DMS 273 treated with DMSO at 0.1 percent for 48 hours (cell line): ENCODE measurements at places on chromosomes 4 and X.

DNA sequence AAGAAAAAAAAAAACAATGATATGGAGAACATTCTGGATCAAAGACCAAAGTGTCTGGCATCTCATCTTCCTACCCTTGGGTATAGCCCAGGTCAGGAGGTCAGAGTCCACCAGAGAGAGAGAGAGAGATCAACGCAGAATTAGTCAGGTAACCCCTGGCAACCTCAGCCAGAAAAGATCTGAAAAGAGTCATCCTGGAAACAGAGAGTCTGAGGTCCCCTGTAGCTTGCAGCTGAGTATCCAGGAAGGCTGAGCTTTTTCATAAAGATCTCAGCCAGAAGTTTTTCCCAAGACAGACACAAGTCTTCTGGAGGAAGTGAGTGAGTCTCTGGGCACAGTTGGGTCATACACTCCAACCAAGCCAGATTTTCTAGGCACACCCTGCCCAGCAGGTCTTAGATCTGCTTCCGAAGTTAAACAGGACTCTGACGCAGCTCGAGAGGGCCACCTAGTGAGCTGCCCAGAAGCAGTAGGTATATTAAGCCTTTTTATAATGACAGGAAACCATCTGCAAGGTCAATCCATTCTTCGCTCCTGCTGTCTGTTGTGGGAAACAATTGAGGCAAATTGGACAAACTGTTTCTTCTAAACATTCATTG lies 35.7 kb downstream of the ACE2 start:
- DNase-seq: peak; percentile 55

DNA sequence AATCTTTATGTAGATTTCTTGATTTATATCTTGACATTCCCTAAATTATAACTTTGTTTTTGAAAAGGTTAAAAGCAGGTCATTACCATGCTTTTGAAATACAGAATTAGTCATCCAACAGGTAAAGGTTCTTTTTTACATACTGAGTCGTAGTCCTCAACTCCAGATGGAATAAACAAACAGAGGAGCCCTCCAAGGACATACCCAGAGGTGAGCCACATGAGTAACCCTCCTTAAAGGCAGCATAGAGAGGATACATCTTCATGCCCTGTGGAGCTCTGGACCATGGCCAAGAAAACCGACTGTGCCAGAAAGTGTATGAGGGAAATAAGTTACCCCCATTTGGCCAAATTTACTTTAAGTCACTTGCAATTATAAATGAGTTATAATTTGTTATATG lies 95.3 kb upstream of the MCF2 start:
- DNase-seq: no peak

- peak; percentile 17 for DNase-seq
Measured at GRCh38 chr4:84050015-84050414, 449.1 kb downstream of the NKX6-1 start.

GRCh38 chrX:150897421-150898320 lies 797 bp downstream of the CD99L2 start:
- no peak for DNase-seq

DNA sequence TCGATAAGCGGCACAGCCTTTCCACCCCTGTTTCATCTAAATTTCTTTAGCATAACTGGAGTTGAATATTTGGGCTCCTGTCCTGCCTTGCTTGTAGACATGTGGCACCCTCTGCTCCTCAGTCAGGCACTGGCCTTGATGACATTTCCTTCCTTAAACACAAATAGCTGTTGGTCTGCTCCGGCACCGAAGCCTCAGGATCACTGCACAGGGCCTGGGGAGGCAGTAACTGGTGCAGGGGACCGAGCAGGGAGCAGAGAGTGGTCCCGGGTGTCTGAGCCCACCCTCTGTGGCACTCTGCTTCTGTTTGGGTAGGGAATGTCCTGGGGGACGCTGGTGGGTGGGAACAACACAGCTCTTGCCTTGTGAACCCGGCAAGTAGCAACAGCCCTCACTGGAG lies 13.6 kb downstream of the RGS12 start:
- DNase-seq: no peak

- no peak for DNase-seq
Measured at GRCh38 chr4:153781717-153782416, 7.0 kb downstream of the SFRP2 start.

- DNase-seq: no peak
Measured at GRCh38 chr4:119313237-119313636, 8.7 kb downstream of the FABP2 start.

GRCh38 chrX:125288343-125288742 lies 31.3 kb upstream of the TEX13C start:
- DNase-seq: no peak

DNA sequence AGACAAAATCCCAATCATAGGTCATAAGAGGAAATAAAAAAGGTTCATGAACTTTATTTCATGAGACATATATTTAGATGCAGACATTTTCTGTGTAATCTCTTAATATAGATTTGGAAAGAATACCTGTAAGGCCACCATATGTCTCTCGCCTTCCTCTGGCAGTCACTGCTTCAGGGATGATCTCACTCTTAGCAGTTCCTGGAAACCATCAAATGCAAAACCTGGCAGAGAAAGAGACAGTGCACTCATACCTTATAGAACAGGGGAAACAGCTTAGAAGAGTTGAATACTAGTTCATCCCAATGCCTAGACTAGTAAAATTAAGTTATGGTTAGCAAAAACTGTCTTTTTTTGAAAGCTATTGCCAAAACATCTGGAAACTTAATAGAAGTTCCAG lies 243.3 kb downstream of the GASK1B start:
- DNase-seq: no peak

DNA sequence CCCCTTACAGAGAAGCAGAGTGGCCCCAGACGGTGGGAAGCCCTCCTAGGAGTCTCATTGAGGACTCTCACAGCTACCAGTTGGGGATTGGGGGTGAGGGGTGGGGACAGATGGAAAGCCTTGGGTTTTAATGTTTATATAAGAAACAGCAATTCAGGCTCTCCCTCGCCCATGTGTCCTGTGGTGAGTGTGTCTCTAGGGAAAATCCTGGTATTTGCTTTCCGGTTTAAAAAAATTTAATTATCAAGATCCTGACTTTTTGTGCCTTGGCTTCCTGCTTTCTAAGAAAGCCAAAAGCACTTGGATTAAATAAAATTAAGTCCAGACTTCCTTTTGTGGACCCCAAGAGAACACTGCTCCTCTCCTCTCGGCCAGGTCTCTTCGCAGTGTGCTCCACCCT lies 93.8 kb downstream of the SOWAHB start:
- DNase-seq: no peak

DNA sequence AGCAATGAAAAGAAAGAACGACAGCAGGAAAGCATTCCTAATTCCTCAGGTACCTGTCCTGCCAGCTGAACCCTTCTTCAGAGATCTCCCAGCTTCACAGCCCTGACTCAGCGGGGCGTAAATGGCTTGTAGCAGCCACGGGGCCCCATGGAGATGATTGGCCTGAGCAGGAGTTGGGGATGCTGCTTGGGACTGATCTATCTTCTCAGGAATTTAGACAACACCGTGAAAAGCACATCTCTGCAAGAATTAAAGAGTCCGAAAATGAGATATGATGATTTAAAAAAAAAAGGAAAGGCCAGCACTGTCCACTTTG lies 22.5 kb upstream of the SLC25A4 start:
- DNase-seq: no peak

- DNase-seq: no peak
Measured at GRCh38 chrX:21658746-21659145, 616 bp upstream of the KLHL34 start.

GRCh38 chr4:83335701-83336100 lies 1.1 kb upstream of the HPSE start:
- no peak for DNase-seq

DNA sequence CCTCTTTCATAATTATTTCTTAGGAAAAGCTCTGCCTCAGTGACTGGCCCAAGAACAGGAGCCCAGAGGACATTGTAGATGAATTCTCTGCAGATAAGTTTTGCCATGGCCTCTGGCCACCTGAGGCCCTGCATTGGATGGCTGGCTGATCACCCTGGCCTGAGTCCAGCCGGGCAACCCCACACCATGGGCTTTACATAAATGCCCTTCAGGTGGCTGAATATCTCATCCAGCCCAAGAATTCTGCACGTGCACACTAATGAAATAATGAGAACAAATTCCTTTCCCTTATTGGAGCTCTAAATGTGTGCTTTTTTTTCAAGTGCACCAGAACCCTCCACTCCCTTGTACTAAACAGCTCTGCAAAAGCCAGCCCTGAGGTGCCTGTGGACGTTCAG lies 65.7 kb downstream of the IRF2 start:
- DNase-seq: no peak

GRCh38 chrX:113157496-113157895 lies 316.9 kb upstream of the AMOT start:
- no peak for DNase-seq

- no peak for DNase-seq
Measured at GRCh38 chr4:168908851-168909273, 101.2 kb downstream of the CBR4 start.

- DNase-seq: no peak
Measured at GRCh38 chrX:134712272-134712671, 54.0 kb upstream of the PLAC1 start.

- DNase-seq: no peak
Measured at GRCh38 chrX:2691543-2692220, 587 bp downstream of the CD99 start.

DNA sequence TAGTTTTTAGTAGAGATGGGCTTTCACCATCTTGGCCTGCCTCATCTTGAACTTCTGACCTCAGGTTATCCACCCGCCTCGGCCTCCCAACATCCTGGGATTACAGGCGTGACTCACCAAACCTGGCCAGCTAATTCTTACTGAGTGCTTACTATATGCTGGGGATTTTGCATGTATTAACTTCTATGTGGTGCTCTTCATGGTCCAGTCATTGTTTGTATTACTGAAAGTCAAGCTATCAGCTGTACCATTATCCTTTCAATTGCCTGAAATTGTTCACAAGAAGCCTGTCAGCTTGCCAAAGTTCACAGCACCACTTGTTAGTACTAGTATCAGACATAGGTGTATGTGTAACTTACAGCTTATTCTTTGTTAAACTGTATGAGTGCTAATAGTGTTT lies 1272.1 kb downstream of the ARAP2 start:
- DNase-seq: no peak

DNA sequence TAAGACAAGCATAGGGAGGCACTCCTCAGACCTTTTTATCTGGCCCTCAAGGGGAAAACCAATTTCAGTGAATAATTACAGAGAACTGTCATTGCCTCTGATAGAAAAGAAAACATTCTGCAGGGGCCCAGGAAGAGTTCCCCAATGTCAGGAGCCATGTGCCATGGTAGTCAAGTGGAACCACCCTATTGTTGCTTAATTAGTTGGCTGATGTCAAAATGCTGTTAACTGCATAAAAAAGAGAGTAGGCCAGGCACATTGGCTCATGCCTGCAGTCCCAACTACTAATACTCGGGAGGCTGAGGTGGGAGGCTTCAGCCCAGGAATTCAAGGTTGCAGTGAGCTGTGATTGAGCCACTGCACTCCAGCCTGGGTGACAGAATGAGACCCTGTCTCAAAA lies 28.6 kb upstream of the OGT start:
- DNase-seq: no peak

GRCh38 chr4:161799710-161800109 lies 364.1 kb downstream of the FSTL5 start:
- DNase-seq: no peak

GRCh38 chr4:38145033-38145678 lies 185.0 kb downstream of the PTTG2 start:
- no peak for DNase-seq

DNA sequence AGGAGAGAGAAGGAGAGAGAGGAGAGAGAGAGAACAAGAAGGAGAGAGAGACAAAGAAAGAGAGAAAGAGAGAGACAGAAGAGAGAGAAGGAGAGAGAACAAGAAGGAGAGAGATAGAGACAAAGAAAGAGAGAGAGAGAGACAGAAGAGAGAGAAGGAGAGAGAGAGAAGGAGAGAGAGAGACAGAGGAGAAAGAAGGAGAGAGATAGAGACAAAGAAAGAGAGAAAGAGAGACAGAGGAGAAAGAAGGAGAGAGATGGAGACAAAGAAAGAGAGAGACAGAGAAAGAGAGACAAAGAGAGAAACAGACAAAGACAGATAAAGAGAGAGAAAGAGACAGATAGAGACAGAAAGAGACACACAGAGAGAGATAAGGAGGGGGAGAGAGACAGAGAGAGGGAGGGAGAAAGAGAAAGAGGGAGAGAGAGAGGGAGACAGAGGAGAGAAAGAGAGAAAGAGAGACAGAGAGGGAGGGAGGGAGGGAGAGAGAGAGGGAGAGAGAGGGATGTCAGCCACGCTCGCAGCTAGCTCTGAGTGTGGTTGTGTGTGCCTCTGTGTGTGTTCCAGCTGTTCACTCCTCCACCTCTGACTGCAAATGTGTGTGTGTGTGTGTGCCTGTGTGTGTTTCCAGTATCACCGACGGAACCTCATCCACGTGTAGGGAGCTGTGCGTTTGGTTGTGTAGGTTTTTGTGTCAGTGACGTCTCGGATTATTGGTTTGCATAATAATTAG lies 105.8 kb downstream of the CRLF2 start:
- DNase-seq: no peak

DNA sequence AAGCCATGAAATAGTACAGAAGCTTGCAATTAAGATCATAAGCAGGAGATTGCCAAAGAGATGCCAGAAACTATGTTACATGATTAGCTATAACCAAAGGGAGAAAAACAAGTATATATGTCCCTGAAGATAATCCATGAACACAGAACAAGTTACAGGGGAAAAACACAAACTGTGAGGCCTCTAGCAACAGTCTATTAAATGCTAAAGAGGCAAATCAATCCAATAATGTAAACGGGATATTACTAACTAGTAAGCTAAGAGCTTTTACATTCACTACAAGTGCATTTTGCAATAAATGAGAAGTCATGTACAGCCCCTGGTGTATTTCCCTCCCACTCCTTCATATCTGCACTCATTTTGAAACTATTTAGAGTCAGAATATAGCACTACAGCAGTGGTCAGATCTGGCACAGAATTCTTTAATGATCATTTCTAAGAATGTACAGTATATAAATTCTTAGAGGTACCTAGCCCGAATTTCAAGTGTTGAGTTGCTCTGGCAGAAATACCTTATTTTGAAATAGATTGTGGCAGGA lies 449.8 kb upstream of the SMIM31 start:
- no peak for DNase-seq

- DNase-seq: peak; percentile 13
Measured at GRCh38 chrX:15242899-15243555, 26.9 kb downstream of the ASB9 start.

GRCh38 chr4:38509551-38509950 lies 154.4 kb upstream of the KLF3 start:
- DNase-seq: no peak

DNA sequence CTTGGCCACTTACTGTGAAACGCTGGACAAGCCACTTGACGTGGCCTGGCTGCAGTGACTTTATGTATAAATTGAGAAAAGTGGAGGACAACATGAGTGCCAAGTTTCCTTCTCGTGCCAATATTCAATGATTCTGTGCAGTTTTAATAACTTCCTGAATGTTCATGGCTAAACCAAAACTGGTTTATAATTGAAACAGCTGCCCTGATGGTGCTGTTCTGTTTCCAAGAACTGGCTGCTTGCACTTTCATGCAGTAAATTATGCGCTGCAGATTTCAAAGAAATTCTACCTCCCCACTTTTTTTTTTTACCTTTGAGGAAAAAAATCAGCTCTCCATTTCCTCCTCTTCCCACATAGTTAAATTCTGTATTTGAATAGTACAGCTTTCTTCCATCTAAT lies 205.2 kb upstream of the CASK start:
- DNase-seq: no peak
